ENCODE measurements at places on chromosomes 11 and 22. TPM values are rescaled to one million over a fixed set of nuclear protein-coding genes. Genes with fewer than 3 reads are reported as not detected.
A peak's percentile ranks its signal among the peaks of the same experiment; 100 is the strongest.

Gene NLRP10
- not detected for total RNA-seq

- no peaks in the 10 kb centered on the region for H3K27me3 ChIP-seq
- H3K4me1 ChIP-seq, result no peaks in the 10 kb centered on the region
- no peak for DNase-seq
- H3K27ac ChIP-seq, result no peak overlapping the region
Measured at GRCh38 chr11:123979311-123979710, 1.7 kb upstream of the OR10S1 start.

GRCh38 chr11:46889689-46890475 lies 28.5 kb downstream of the LRP4 start:
- no peaks in the 10 kb centered on the region for H3K4me1 ChIP-seq
- H3K27ac ChIP-seq, result no peak overlapping the region
- DNase-seq, result peak; percentile 85
- peaks cover 30% of the 10 kb centered on the region for H3K36me3 ChIP-seq

Gene GAL3ST1
- 4.0 TPM for total RNA-seq

Gene PACSIN3
- total RNA-seq, result 53.3 TPM

Gene OR52D1
- total RNA-seq, result not detected

- peaks cover 13% of the 10 kb centered on the region for H3K4me1 ChIP-seq
- DNase-seq, result no peak
- no peak overlapping the region for H3K27ac ChIP-seq
- H3K36me3 ChIP-seq, result peaks cover 11% of the 10 kb centered on the region
- H3K27me3 ChIP-seq, result no peaks in the 10 kb centered on the region
Measured at GRCh38 chr11:57562596-57562995, 4.9 kb downstream of the UBE2L6 start.

GRCh38 chr22:33774781-33775180 lies 145.5 kb downstream of the LARGE1 start:
- H3K27me3 ChIP-seq, result no peaks in the 10 kb centered on the region
- no peak overlapping the region for H3K27ac ChIP-seq
- H3K4me3 ChIP-seq, result no peak overlapping the region

Gene OR51E2
- total RNA-seq, result not detected

GRCh38 chr22:41425660-41426365 lies 20.8 kb downstream of the TOB2 start:
- no peaks in the 10 kb centered on the region for H3K27me3 ChIP-seq
- H3K4me1 ChIP-seq, result no peaks in the 10 kb centered on the region
- H3K27ac ChIP-seq, result no peak overlapping the region
- H3K4me3 ChIP-seq, result no peak overlapping the region
- no peaks in the 10 kb centered on the region for H3K36me3 ChIP-seq

Gene TSPO
- total RNA-seq, result 86.1 TPM

Gene PAX6
- not detected for total RNA-seq

DNA sequence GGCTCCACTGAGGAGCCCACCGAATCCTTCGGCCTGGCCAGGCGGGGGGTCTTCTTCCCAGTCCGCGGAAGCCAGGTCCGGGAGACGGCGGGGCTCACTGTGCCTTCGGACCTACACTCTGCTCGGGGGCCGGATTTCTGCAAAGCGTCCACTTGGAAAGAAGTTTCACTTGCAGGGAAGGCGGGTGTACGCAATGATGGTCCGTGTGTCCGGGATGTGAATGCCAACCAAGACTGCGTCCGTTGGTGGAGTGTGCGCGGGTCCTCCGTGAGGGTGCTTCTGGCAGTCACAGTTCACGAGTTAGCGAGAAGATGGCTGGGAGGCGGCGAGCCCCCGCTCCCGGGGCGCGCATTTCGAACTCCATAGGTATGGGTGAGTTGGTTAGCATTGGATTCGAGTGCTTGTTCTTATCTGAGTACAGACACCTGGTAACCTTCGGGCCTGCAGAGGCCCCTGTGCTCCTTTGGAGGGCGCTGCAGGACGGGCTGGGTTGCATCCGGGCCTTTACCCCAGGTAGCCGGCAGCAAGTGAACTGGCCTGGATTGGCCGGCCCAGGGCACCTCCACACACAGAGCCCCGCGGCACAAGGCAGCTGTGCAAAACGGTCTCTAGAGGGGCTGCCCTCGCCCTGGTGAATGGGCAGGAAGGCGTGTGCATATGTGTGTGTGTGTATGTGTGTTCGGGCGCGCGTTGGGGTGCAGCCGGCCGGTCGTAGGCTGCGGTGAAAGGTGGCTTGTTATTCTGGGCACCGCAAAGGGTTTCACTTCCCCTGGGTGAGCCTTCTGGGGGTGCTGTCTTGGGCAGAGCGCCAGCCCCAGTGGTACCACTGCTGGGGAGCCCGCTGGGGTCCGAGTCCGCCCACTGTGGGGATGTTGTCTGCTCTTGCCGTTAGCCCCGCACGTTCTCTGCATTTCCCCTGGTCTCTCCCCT lies 13.3 kb upstream of the CYP2R1 start:
- no peaks in the 10 kb centered on the region for H3K4me1 ChIP-seq
- H3K4me3 ChIP-seq, result peak overlapping the region; percentile 6
- H3K27ac ChIP-seq, result no peak overlapping the region
- H3K36me3 ChIP-seq, result no peaks in the 10 kb centered on the region
- H3K27me3 ChIP-seq, result no peaks in the 10 kb centered on the region

GRCh38 chr22:29917052-29917902 lies 34.3 kb downstream of the MTMR3 start:
- peaks cover 26% of the 10 kb centered on the region for H3K4me1 ChIP-seq
- H3K36me3 ChIP-seq, result no peaks in the 10 kb centered on the region

DNA sequence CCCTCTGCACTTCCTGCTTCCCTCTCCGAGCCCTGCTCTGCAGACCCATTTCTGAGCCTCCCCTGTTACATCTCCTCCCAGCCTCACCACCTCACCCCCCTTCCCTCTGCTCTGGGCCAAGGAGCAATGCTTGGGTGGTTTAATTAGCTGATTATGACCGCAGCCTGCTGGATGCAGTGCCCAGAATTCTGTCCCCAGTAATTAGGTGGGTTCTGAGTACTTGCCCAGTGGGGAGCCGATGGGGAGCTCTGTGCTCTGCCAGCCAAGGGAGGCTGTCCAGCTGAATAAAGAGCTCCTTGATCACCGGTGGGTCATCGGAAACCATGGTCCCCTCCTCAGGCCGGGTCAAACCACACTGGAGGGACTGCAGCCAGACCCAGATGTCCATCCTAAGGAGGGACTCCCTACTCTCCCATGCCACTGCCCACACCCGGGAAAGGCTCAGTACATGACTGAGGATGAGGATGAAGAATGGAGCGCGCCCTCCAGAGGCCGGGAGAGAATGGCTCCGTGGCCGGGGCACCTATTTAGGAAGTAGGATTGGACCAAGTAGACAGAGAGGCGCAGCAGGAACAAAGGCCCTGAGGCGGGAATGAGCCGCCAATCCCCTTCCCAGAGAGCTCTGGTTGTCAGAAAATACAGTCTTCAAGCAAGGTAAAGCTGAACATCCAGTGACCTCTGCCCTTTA lies 9.1 kb downstream of the ARRB1 start:
- no peaks in the 10 kb centered on the region for H3K27me3 ChIP-seq
- peaks cover 88% of the 10 kb centered on the region for H3K4me1 ChIP-seq
- peak overlapping the region; percentile 90 for H3K27ac ChIP-seq

DNA sequence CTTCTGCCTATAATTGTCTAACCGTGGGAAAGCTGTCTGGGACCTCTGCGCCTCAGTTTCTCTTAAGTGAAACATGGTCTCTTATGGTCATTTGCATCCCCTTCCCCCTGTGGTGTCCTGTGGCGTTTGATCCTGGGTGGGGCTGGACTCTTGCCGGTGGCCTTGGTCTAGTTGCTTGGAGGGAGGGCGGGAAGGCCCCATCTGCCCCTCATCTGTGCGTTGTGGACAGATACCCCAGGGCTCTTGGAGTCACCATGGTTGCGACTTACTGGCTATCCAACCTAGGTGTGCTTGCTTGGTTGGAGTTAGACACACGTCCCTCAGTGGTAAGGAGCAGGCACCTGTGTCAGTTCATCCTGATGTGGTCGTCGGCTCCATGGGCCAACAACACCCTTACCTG lies 15.2 kb downstream of the SHANK3 start:
- H3K27ac ChIP-seq, result no peak overlapping the region
- no peaks in the 10 kb centered on the region for H3K36me3 ChIP-seq
- H3K4me3 ChIP-seq, result no peak overlapping the region
- peak; percentile 9 for DNase-seq

Gene YDJC
- 26.2 TPM for total RNA-seq

DNA sequence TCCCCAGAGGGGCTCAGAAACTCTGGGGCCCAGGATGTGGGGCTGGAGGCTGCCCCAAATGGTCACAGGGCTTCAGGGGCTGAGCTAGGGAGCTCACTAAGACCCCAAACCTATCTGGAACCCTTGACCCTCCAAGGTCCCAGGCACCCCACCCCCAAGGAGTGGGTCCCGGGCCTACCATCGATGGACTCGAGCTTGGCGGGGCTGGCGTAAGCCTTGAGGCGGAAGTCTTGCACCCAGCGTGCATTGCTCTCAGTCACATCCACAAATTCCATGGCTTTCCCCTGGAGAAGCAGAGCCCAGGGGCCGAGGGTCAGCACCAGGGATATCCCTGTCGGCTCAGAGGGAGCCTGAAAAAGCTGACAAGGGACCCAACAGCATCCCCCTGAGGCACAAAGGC lies 3.5 kb downstream of the GATD1 start:
- no peak overlapping the region for H3K4me3 ChIP-seq
- H3K36me3 ChIP-seq, result peaks cover 39% of the 10 kb centered on the region
- H3K27me3 ChIP-seq, result no peaks in the 10 kb centered on the region
- H3K27ac ChIP-seq, result no peak overlapping the region

Gene UBQLNL
- 0.74 TPM for total RNA-seq
